ENCODE measurements at places on chromosomes 3 and 15. TPM values are rescaled to one million over a fixed set of nuclear protein-coding genes. Genes with fewer than 3 reads are reported as not detected.

- DNase-seq, result no peak
Measured at GRCh38 chr15:39585389-39585841, 4.5 kb downstream of the THBS1 start.

DNA sequence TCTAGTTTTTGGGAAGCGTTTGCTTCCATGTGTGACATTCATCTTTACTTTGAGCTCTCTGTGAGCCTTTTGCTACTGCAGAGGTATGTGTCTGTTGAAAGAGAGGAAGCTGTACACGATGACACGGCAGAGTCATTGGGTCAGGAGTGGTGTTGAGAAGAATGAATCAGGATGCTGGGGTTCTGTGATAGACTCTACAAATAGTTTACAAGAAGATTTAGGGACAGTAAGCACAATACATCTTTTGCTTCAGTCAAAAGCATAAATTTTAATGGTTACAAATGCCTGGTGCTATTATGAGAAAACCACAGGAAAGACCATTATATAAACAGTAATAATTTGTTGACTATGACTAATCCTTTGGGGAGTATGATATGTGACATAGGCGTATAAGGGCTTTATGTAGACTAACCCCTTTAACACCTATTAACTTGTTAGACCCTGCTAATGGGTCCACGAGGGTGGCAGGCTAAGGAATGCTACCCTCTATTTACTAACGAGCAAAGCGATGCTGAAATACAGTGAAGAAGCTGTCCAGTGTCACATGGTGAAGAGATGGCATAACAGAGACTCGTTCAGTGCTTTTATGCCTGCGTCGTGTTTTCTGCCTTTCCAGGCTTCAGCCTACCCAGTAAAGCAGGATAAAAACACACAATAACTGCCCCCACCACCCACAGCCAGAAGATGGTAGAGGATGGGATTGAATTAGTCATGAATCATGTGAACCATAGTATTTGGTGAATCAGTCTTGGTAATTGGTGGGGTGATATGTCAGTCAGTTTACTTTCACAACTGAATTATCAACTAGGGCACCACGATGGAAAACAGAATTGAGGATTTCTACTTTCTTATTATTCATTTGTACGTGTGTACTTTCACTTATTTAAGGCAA is 118.8 kb downstream of the LPP start:
- DNase-seq, result no peak

DNA sequence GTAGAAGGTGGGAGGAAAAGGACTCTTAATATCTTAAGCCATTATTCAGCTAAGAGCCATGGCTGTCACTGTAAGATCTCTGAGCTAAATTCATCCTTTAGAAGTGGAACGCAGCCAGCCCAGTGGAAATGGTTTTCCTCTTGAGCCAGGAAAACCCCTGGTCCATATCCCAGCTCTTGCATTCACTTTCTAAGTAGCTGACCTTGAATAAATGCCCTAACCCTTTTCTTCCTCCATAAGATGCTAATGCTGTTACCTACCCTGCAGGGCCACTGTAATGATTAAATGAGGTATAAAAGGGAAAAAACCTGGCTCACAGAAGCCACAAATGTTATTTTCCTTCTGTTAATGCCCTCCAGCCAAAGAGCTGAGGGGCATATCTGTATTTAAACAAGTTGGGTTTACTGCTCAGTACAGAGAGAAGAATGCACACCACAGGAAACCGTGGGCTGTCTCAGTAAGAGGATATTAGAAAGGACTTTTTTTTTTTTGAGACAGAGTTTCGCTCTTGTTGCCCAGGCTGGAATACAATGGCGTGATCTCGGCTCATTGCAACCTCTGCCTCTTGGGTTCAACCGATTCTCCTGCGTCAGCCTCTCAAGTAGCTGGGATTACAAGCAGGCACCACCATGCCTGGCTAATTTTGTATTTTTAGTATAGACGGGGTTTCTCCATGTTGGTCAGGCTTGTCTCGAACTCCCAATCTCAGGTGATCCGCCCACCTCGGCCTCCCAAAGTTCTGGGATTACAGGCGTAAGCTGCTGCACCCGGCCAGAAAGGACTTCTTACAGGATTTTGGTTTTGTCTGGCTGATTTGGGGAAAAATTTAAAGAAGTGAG is 6.8 kb downstream of the UBL7 start:
- DNase-seq, result no peak

GRCh38 chr3:8560366-8561007 is 58.9 kb downstream of the LMCD1 start:
- peak; percentile 47 for DNase-seq

GRCh38 chr3:125185805-125186204 is 26.7 kb downstream of the SLC12A8 start:
- no peak for DNase-seq

- DNase-seq, result peak; percentile 44
Measured at GRCh38 chr3:88180398-88180999, 30.7 kb downstream of the C3orf38 start.

DNA sequence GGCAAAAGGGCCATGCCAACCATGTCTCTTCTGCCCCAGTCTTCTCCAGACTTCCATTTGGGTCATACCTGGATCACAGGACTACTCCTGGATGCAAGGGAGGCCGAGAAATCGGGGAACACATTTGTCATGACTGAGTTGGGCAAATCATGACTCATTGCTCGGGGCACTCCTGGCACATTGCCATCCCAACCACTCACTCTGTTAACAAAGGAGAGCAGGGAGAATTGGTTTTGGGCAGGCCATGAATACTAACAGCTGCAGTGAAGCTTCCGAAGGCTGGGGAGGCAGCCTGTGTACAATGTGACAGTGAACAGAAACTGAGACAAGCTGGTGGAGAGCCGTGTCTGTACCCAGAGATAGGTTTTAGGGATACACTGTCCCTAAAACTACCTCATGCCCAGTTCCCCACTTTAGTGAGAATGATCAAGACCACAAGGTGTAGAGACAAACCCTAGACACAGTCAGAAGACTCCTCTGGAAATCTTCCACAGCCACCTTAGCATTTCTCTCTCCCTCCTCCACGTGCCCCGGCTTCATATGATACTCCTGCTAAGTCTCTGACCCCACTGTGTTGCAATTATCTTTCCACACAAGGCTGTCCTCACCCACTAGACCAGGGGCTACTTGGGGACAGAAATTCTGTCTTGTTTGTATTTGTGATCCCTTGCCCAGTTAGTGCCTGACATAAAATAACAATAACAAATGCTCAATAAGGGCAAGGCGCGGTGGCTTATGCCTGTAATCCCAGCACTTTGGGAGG is 10.5 kb upstream of the BUB1B start:
- peak; percentile 19 for DNase-seq

GRCh38 chr3:111616417-111617105 is 21.4 kb upstream of the ZBED2 start:
- DNase-seq, result peak; percentile 9

DNA sequence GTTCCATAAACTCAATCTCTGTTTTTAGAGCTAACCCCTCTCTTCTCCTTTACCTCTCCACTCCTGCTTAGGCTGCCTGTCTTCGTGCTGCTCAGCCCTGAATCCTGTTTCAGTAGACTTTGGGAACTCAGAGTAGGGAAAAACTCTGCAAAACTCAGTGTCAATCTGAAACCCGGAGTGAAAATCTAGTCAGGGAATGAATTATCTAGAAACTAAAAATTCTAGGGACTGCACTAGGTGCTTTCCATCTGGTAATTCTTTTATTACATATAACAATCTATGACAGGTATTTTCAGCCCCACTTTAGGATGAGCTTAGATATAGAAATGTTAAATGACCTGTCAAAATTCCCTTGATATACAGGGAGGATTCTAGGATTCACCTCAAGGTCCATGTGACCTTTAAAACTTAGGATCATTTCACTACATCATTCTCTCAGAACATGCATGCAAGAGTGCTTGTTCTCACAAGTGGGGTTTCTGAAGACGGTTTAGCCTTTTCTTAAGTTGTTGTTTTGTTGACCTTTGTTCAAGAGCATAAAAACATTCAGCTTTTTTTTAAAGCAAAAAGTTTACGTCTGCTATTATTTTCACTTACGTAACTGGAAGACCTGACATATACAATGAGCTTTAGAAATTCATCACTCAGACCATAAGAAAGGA is 108.2 kb upstream of the MBNL1 start:
- no peak for DNase-seq

GRCh38 chr15:32956006-32956405 is 238.2 kb downstream of the GREM1 start:
- peak; percentile 51 for DNase-seq

DNA sequence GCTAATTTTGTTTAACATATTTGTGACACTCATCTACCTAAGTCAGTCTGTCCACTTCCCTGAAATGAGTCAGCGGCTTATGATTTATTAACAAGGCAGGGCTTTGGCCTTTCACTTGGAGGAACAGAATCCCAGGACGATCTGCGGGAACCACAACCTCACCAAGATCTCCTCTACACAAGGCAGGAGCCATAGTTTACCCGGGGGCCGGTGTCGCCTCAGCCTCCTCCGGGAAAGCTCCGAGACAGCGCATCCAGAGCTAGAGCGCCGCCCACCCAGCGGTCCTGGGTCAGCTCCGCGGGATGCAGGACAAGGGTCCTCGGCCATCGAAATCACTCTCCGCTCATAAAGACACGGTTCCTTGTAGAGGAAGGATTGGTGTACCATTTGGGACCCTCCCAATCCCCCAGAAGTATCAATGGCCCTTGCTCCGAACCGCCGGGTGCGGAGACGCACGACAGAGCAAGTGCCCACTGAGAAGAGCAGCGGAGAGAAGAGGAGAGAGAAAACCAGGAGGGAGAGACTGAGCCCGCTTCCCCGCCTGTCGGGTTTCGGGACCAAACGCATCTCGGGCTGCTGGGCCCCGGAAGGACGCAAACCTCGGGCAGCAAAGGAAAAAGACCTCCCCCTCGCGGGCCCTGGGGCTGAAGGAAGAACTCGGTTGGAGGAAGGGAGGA is 13.1 kb upstream of the ALCAM start:
- peak; percentile 43 for DNase-seq

DNA sequence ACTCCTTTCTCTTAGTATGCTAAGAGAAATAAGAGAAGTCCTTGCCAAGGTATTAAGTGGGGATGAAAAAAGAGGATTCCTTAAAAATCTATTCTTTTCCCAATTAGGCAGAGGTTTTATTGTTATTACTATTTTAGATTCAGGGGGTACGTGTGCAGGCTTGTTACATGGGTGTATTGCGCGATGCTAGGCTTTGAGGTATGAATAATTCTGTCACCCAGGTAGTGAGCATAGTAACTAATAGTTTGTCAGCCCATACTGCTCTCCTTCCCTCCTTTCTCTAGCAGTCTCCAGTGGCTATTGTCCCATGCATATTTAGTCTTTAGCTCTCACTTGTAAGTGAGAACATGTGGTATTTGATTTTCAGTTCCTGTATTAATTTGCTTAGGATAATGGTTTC is 83.9 kb downstream of the LEKR1 start:
- DNase-seq, result no peak

- no peak for DNase-seq
Measured at GRCh38 chr3:121885386-121885785, 8.8 kb upstream of the SLC15A2 start.

- DNase-seq, result peak; percentile 29
Measured at GRCh38 chr15:58931987-58932588, 1.4 kb downstream of the SLTM start.

DNA sequence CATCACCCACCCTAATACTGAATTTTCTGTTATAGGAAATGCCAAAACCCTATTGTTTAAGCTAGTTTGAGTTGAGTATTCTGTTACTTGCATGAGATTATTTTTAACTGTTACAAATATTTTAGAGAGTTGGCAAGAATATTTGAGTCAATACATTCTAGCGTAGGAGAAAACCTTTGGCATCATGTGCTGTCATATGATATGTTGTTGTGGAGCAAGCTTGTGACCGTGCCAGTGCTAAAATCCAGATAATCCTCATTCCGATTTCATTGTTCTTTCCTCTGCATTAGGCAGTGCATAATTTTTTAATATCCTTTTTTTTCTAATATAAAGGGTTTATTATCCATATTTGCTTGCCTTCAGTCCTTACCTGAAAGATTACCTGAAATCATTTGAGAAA is 168.0 kb upstream of the GMNC start:
- DNase-seq, result no peak

DNA sequence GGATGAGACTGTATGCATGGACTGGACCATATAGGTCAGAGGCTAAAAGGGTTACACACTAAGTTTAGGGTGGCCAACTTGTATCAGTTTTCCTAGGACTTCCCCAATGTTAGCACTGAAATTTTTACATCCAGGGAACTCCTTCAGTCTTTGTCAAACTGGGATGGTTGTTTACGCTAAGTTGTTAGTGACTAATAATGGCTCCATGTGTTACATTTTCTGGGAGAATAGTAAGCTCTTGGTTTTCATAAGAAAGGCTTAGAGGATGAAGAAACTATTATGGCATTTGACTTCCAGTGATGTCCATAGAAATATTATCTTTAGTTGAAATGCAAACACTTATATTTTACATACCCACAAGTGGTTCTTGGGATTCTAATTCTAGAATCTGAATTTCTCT is 57.9 kb upstream of the ST3GAL6 start:
- no peak for DNase-seq

- DNase-seq, result no peak
Measured at GRCh38 chr15:37149146-37149545, 48.8 kb upstream of the MEIS2 start.

The TASOR gene
- 62.3 TPM for total RNA-seq

The OSTN gene
- total RNA-seq, result 11.3 TPM

The MYLK gene
- total RNA-seq, result 17.7 TPM

The ATP13A4 gene
- 14.2 TPM for total RNA-seq

The CYP11A1 gene
- total RNA-seq, result 0.80 TPM

The ZNF860 gene
- 0.80 TPM for total RNA-seq

The NEO1 gene
- total RNA-seq, result 64.0 TPM

The HYAL1 gene
- 34.3 TPM for total RNA-seq

The TRAK1 gene
- 28.8 TPM for total RNA-seq

The ITIH3 gene
- total RNA-seq, result 53.6 TPM

The SIDT1 gene
- total RNA-seq, result 0.90 TPM

The WDR76 gene
- 4.7 TPM for total RNA-seq

The MON1A gene
- 13.6 TPM for total RNA-seq

The DNAJC19 gene
- 30.3 TPM for total RNA-seq

Data from hepatocyte (in vitro differentiated cells).